ENCODE measurements at places on chromosomes 2 and 18.
A peak's percentile ranks its signal among the peaks of the same experiment; 100 is the strongest.

DNA sequence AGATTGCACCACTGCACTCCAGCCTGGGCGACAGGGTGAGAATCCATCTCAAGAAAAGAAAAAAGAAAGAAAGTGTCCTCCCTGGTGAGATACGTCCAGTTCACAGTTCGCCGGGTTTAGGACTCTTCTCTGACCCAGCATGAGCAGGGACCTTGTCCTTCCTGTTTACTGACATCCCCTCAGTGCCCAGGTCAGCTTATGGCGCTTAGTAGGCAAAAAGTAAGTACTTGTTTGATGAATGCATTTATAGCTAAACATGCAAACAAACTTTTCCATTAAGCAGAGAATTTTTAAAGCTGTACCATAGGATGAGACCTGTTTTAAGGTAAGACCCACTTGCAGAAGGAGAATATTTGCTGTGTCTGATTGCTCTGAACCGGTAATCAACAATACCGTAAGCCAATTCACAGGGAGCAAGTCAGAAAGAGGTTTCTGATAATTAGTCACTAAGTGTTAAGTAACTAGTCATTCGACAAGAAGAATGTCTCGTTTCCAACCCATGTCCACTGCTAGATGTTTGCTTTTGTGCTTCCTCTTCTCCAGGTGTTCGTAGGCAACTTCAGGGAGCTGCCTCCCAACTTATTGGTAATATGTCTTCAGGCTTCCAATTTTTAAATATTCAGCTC, 40.0 kb downstream of the MOGAT1 start:
- no peak for DNase-seq

- DNase-seq, result no peak
Observed at GRCh38 chr2:8822218-8822617, 15.2 kb downstream of the KIDINS220 start.

GRCh38 chr2:27571681-27572080, 11.2 kb upstream of the ZNF512 start:
- DNase-seq, result no peak

- DNase-seq, result peak; percentile 65
Observed at GRCh38 chr2:25673300-25674076, at the start of gene DTNB. TSS of gene DTNB (minus strand) at chr2:25673577. CDS start at chr2:25652660, 20,917 bp downstream.

DNA sequence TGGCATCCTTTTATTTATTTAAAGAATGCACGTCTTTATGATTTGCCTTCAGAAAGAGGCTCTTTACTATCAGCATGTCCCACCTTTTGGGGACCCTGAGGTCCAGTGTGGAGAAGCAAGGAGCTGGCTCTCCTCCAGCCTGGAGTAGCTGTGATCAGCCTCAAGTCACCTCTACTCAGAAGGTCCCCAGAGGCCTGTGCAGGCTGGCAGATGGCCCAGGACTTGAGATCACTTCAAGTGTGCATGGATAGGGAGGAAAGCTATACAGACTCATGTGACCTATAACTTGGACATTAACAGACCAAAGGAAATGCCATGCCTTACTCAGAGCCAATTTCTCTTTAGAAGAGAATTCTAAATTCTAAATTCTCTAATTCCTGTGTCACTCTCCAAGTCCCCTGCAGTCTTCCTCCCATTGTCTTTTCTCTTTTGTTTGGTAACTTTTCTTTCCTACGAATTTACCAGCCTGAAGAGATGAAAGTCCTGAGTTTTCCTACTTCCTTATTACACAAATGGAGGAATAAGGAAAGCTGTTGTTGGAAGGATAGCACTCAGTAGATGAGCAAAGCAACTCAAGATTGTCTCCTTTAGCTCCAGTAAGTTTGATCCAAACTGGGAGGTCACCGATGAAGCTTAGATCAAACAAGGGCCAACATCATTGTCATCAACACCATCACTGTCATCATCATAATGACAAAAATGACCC, 163.9 kb downstream of the GFPT1 start:
- no peak for DNase-seq

Measured in stimulated activated CD4-positive, alpha-beta T cell treated with anti-CD3 and anti-CD28 coated beads, Interleukin-4, amount 100 ng/mL, for 48 hours (primary cell).